ENCODE measurements at places on chromosomes 3 and 15. TPM values are rescaled to one million over a fixed set of nuclear protein-coding genes. Genes with fewer than 3 reads are reported as not detected.

DNA sequence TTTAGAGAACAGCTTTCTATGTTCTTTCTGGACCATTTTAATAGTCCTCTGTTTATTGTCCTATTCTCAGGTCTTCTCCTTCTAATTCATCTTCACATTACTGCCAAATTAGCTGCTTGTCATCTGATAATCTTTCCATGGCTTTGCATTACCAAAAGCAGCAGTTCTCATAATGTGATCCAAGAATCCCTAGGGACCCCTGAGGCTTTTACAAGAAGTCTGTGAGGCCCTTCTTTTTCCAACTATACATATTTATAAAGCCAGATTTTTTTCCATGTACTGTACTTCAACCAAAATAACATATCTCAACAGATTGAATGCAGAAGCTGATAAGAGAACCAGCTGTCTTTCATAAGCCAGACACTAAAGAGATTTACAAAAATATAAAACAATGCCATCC is 162.5 kb upstream of the BFSP2 start:
- no peak for DNase-seq

- no peak for DNase-seq
Observed at GRCh38 chr3:11305509-11305908, 33.3 kb downstream of the ATG7 start.

- no peak for DNase-seq
Observed at GRCh38 chr3:180881065-180881801, 31.2 kb upstream of the FXR1 start.

- DNase-seq = no peak
Observed at GRCh38 chr3:38136393-38136776, 542 bp downstream of the ACAA1 start.

DNA sequence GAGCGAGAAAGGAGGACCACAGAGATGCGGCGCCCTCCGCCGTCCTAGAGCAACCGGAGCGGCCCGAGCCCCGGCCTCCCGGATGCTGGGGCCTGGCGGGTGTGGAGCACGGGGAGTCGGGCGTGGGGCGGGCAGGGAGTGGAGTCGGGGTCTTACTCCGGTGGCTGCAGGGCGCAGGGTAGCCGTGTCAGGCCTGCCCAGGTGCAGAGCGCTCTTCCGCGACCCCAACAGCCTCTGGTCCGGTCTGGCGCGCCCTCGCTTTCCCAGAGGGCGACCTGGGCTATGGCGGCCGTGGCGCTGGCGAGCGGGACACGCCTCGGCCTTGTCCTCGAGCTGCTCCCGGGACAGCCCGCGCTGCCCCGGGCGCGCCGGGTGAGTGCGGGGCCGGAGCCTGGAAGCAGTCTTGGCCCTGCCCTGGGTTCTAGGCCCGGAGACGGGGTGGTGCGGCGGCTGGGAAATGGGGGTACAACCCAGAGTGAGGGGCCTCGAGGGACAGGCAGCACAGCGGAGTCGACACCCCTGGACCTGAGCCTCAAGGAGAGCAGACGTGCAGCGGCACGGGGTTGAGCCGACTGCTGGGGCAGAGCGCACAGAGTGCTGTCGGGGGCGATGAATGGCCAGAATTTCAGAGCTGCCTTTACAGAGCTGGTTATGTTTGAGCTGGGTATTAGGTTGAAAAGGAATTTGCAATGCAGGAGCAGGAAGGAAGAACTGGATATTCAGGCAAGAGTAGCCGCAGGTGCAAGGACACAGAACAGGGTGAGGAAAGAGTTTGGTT is at the start of gene ZNF662:
Gene ZNF662, plus strand, starts transcription at position 73 of the 778 bp plus-strand sequence. CDS start 1,973 bp downstream, outside the sequence.
- peak; percentile 64 for DNase-seq

- no peak for DNase-seq
Observed at GRCh38 chr3:102400142-102400541, 34.7 kb upstream of the ZPLD1 start.

DNAJB11 gene
- total RNA-seq = 36.7 TPM

- no peak for DNase-seq
Observed at GRCh38 chr3:34213478-34213877, 415.0 kb downstream of the PDCD6IP start.

GPR87 gene
- total RNA-seq = not detected

CYP11A1 gene
- 2.9 TPM for total RNA-seq

- peak; percentile 80 for DNase-seq
Observed at GRCh38 chr3:190807719-190808375, 54.6 kb downstream of the GMNC start.

RNU6-1 gene
- not detected for total RNA-seq

TMEM40 gene
- total RNA-seq = 3.8 TPM

EXD1 gene
- total RNA-seq = not detected

INSYN1 gene
- 83.0 TPM for total RNA-seq

DNA sequence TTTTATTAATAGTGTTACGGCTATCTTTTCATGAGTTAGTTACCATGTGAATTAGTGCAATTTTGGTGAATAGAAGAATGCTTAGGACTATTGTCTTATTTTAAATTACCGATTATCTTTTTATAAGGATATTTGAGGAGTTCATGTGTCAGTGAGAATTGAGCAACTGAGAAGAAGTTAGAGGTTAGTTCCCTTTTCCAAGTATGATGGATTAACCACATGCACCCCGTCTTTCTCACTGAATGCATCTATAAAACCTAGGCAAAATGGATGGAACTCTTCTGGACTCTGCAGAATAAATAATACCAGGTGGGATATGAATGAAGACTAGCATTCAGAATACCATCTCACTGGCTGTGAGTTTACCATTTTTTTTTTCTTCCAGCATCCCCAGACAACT is 74.3 kb downstream of the TCF12 start:
- DNase-seq = no peak

CLDN16 gene
- total RNA-seq = not detected

- DNase-seq = no peak
Observed at GRCh38 chr3:88440701-88441100, 290.9 kb downstream of the C3orf38 start.

GRCh38 chr3:46663591-46664135 is 29.8 kb downstream of the ALS2CL start:
- DNase-seq = peak; percentile 64

DNA sequence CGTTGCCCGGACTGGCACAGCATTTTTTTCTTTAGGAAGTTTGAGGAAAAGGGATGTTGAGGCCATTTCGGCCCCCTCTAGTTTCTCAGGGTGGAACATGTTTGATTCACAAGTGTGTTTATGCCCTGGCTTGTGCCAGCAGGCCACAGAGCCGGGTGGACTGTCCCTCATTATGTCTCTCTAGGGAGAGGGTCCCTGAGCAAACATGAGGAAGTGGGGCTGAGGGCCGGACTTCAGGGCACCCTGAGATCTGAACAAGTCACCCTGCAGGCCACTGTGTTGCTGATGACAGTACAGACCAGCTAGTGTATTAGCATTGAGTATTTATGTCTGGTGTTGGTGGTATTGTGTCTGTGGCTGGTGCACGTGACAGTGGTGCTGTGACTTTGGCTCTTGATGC is 34.9 kb downstream of the RNU5B-1 start:
- DNase-seq = no peak

GRCh38 chr3:8841472-8841871 is 72.1 kb upstream of the OXTR start:
- no peak for DNase-seq

SYNPR gene
- total RNA-seq = not detected

DNA sequence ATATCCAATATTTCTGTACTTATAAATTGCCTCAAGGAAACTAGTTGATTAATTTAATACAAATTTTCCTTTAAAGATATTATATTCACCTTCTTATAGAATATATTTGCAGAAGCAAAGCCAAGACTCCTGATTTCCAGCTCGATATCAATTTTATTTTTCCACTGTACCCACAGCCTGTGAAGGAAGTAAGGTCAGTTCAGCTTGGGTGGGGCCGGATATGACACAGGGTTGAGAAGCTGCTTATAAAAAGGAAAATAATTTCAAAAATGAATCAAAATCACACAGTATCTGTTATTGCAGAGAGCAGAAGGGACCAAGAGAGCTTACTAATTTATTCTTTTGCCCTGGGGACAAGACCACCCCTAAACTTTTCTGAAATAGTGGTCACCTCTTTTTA is 491.4 kb downstream of the TUSC7 start:
- no peak for DNase-seq

BOC gene
- total RNA-seq = 8.2 TPM

DNA sequence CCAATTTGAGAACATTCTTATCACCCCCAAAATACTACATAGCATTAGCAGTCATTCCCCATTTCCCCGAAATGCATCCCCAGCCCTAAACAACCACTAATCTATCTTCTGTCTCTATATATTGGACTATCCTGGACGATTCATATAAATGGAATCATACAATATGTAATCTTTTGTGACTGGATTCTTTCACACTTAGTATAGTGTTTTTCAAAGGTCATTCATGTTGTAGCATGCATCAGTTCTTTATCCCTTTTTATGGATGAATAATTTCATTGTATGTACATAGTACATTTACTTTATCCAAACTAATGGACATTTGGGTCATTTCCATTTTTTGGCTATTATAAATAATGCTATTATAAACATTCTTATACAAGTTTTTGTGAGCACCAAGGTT is 27.5 kb upstream of the EIF1B start:
- DNase-seq = no peak

DNA sequence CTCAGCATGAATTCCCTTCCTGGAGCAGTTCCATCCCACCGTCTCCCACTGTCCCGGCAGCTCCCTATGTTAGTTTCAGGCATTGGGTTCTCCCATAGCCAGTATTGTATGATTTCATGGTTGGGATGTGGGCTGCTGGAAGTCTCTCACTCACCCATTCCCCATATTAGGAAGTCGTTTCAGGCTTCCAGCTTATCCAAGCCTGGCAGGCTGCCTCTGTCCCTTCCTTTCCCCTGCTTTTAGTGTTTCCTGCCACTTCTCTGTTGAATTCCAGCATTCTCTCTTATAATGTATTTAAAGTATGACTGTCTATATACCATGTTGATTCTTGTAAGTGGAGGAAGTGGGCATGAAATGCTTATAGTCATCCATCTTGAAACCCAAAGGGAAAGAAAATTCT is 309.7 kb upstream of the RBMS3 start:
- no peak for DNase-seq

GRCh38 chr3:113952921-113953320 is 5.1 kb downstream of the ZDHHC23 start:
- DNase-seq = no peak

DNA sequence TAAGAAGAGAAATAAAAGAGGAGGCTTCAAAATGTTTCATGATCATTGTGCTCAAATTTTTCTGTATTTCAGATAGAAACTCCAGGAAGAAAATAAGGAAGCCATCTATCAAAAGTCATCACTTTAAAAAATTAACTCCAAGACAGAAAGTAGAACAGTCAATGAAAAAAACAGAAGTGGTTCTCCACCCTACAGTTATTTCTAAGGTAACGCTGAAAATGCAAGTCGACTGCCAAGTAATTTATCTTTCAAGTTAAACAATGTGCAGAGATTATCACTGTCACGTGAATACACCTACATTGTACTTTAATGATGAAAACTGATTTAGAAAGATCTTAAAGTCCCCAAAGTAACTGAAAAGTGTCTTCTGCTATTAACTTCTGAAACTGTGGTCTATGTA is 78.5 kb upstream of the SNRPA1 start:
- DNase-seq = no peak

COPB2 gene
- total RNA-seq = 62.3 TPM

- DNase-seq = no peak
Observed at GRCh38 chr3:16467393-16467792, 46.1 kb downstream of the RFTN1 start.

- DNase-seq = no peak
Observed at GRCh38 chr3:21954709-21955108, 203.7 kb upstream of the ZNF385D start.

MYZAP gene
- total RNA-seq = 359 TPM

DNA sequence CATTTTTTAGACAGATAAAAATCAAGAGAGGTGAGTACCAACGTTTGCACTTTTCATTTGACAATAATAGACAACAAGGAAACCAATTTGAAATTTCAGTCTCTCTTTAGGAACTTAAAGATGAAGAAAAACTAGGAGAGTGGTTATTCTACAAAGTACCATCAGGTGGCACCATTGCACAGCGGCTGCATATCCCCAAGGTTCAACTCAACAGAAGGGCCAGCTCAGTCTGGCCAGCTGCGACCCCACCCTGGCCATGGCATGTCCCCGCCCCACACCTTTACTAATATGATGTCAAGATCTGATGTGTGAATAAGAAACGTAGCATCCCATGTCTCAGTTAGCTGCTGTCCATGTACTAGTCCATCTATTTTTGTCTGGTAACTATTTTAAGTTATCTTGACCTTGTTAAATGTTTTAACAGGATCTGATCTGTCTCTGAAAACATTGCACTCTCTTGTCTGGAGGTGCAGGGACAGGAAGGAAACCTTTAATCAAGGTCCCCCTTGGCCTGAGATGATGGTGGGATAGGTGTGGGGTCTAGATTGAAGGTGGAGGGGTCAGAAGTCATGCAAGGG is 35.5 kb upstream of the CGNL1 start:
- DNase-seq = peak; percentile 49

- DNase-seq = no peak
Observed at GRCh38 chr15:70503798-70504298, 259.5 kb downstream of the UACA start.

MINAR1 gene
- total RNA-seq = 0.25 TPM

NDN gene
- 47.9 TPM for total RNA-seq

SNRPN gene
- total RNA-seq = 453 TPM

- DNase-seq = peak; percentile 21
Observed at GRCh38 chr3:186746008-186746407, 28.8 kb downstream of the KNG1 start.

- DNase-seq = no peak
Observed at GRCh38 chr15:53976844-53977392, 1.3 kb upstream of the UNC13C start.

GRCh38 chr3:50599716-50600118 is 11.9 kb downstream of the CISH start:
- no peak for DNase-seq

EFCC1 gene
- 2.5 TPM for total RNA-seq

DNA sequence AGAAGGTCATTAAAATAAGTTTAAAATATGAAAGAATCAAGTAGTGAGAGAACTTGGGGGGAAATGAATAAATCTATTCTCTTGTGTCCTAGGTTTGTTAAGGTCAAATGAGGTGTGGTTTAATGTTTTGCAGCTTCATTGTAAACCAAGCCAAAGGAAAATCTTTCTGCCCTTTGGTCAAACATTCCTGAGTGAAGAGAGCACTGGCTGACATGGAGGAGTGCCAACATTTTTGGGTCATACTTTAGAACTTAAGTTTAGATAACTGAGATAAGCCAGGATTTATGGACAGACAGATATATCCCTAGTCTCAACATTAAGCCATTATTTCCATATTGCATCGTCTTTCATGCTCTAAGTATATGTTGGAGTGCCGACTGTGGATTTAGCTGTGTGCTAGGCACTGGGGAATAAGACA is 66.4 kb downstream of the PTPRG start:
- DNase-seq = no peak
